HepG2 (cell line): ENCODE measurements at places on chromosomes 12 and 14. TPM values are rescaled to one million over a fixed set of nuclear protein-coding genes. Genes with fewer than 3 reads are reported as not detected.

- H3K4me1 ChIP-seq: peaks cover 65% of the 10 kb centered on the region
- H3K27ac ChIP-seq: peak overlapping the region; percentile 84
- no peaks in the 10 kb centered on the region for H3K27me3 ChIP-seq
- DNase-seq: peak; percentile 18
Measured at GRCh38 chr12:95859344-95859816, 628 bp downstream of the SNRPF start.

- no peaks in the 10 kb centered on the region for H3K27me3 ChIP-seq
- DNase-seq: no peak
- no peak overlapping the region for H3K4me3 ChIP-seq
- no peaks in the 10 kb centered on the region for H3K36me3 ChIP-seq
- H3K4me1 ChIP-seq: peaks cover 53% of the 10 kb centered on the region
- no peak overlapping the region for H3K27ac ChIP-seq
Measured at GRCh38 chr14:31251028-31251958, 43.7 kb upstream of the HECTD1 start.

- DNase-seq: no peak
- H3K4me1 ChIP-seq: peaks cover 15% of the 10 kb centered on the region
- no peak overlapping the region for H3K27ac ChIP-seq
- no peak overlapping the region for H3K4me3 ChIP-seq
- peaks cover 2% of the 10 kb centered on the region; the same call in 1 of the 2 replicates for H3K27me3 ChIP-seq
- no peaks in the 10 kb centered on the region for H3K36me3 ChIP-seq
Measured at GRCh38 chr14:92489394-92490238, 24.0 kb upstream of the RIN3 start.

DNA sequence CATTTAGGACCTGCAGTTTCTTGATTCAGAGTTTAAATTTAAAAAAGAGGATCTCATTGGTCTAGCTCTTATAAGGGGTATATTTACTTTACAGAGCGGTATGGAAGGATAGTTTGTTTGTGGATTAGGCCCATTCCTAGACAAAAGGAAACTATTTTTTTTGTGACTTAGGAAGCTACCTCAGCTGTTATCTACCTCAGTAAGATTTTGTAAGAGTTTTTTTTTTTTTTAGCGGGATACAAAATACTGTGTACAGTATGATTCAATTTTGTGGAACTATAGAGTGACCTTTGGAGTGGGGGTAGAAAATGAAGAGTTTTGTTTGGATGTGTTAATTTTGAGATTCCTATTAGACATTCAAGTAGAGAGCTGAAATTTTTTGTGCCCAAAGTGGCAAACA lies 104.6 kb upstream of the ATF1 start:
- DNase-seq: peak; percentile 66
- H3K36me3 ChIP-seq: peaks cover 12% of the 10 kb centered on the region
- H3K27ac ChIP-seq: peak overlapping the region; percentile 61
- peaks cover 69% of the 10 kb centered on the region for H3K4me1 ChIP-seq
- H3K4me3 ChIP-seq: no peak overlapping the region
- H3K27me3 ChIP-seq: no peaks in the 10 kb centered on the region

GRCh38 chr12:9101018-9101687 lies 14.6 kb downstream of the A2M start:
- no peak overlapping the region for H3K27ac ChIP-seq
- no peak overlapping the region for H3K4me3 ChIP-seq
- DNase-seq: no peak

Gene PAPLN
- total RNA-seq: not detected in 2 replicates

Gene CLEC12A
- not detected in 2 replicates for total RNA-seq

DNA sequence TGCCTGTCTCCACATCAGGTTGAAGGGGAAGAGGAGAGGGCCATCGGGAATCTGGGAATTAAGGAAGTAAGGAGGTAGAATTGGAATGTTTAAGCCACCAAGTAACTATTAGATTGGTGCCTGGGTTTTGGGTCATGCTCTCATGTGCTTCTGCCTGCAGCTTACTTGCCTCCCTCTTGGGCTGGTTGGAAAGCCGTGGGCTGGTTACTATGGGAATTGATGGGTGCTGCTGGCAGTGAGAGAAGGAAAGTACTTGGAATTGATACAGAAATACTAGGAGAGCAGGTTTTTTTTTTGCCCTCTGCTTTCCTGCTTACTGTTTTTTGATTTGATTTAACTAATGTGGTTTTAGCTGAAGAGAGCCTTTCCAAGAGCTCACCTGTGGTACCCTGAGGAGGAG lies 493.5 kb upstream of the RGS6 start:
- no peaks in the 10 kb centered on the region for H3K4me1 ChIP-seq
- H3K27ac ChIP-seq: no peak overlapping the region
- H3K36me3 ChIP-seq: no peaks in the 10 kb centered on the region

- no peak overlapping the region for H3K4me3 ChIP-seq
- no peak overlapping the region for H3K27ac ChIP-seq
- no peak for DNase-seq
- no peaks in the 10 kb centered on the region for H3K27me3 ChIP-seq
Measured at GRCh38 chr14:60636879-60637478, 12.3 kb downstream of the SIX1 start.

DNA sequence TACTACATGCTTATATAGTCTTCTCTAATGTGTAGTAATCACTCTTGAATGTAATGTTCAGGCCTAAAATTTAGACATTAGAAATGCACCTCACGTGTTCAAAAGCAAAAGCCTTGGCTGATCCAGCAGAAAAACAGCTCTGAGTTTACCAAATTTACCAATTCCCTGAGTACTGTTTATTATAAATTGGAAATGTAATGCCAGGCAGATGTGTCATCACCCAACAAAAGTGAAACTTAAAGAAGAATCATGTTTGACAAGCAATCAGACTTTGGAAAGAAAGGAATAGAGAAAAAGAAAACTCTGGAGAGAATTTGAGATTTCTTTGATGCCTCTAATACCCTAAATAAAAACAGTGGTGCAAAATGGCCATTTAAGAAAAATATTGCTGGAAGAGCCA lies 26.5 kb upstream of the STRAP start:
- H3K27me3 ChIP-seq: no peaks in the 10 kb centered on the region
- peaks cover 12% of the 10 kb centered on the region for H3K4me1 ChIP-seq
- H3K27ac ChIP-seq: no peak overlapping the region

DNA sequence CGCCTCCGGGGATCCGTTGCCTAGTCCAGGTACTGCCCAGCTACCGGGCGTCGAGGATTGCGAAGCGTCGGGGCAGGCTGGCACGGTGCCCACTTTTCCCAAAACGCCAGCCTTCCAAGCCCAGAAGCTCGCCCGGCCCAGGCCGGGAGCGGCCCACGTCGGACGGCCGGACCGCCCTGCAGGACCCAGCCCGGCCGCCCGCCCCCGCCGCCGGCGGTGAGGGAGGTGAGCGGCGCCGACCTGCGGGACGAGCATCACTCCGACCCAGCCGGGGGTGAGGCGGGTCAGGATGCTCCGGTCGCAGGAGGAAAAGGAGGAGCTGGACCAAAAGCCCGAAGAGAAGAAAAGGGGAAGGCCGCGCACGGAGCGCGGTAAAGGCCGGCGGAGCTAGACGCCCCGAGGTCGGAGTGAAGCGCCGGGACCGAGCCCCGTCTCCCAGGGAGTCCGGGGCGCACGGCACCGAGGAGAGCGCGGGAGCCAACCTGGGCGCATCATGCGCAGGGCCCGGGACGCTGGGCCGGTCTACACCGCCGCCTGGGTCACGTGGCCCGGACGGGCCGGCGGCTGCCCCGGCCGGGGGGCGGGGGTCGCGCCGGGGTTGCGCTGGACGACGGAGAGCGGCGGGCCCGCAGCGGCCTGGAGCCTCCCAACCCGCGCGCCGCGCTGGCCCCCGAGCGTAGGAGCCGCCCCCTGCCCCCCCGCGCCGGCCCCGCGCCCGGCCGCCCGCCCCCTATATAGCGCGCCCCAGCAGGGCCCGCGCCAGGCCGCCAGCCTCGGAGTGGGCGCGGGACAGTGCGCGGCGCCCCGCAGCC lies at the start of gene AQP5:
Gene AQP5, plus strand, starts transcription at position 762 of the 812 bp plus-strand sequence. CDS start 146 bp downstream, outside the sequence.
- no peak for DNase-seq
- no peak within 1 kb of the TSS for H3K4me3 ChIP-seq
- H3K36me3 ChIP-seq: no peaks in the 10 kb centered on the region
- H3K27me3 ChIP-seq: peaks cover 56% of the 10 kb centered on the region
- peaks cover 41% of the 10 kb centered on the region for H3K4me1 ChIP-seq

DNA sequence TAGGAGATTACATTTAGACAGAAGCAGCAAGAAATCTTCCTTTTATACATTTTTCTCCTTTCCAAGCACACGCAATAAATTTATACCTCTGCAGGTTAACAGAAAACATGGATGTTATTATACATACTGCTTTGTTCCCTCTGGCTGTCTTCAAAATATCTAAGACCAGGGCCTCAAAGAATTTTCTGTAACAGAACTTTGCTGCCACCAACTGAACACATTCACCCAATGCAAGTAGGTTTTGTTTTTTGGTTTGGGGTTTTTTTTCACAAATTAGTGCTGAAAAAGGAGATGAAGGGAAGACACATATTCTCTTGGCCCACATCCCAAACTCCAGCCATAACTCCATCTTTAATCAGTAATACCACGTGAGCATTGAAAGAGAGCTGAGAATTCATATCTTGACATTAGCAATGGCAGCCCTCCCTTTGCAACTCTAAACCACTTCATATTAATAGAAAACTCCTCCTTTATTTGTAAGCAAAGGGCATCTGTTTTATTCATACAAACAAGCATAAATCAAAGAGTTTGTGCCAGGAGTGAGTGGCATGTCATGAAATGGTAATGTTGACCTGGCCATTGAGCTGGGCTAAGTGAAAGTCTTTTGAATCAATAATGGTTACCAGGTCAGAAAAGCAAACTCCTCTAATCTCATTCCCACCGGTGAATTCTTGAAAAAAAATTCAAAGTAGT lies 150.8 kb upstream of the FSCB start:
- no peak overlapping the region for H3K27ac ChIP-seq
- DNase-seq: peak; percentile 4
- no peaks in the 10 kb centered on the region for H3K4me1 ChIP-seq
- H3K36me3 ChIP-seq: no peaks in the 10 kb centered on the region
- no peak overlapping the region for H3K4me3 ChIP-seq

DNA sequence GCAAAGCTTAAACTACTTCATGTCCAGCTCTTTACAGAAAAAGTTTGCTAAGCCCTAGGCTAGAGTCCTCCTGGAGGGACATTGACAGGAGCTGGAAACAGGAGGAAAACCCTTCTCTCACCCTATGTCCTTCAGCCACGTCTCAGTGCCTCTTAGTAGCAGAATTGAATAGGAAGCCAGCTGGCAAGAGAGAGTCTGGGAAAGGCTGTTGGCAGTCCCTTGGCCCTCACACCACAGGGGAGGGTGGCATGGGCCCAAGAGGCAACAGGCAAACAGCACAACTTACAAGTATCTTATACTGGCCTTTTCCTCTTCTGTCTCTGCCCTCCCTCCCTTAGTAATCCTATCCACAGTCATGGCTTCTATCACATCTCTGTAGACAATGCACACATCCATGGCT lies 27.7 kb upstream of the DHRS2 start:
- peaks cover 88% of the 10 kb centered on the region for H3K4me1 ChIP-seq
- H3K4me3 ChIP-seq: no peak overlapping the region
- no peak for DNase-seq
- peak overlapping the region; percentile 89 for H3K27ac ChIP-seq
- H3K27me3 ChIP-seq: no peaks in the 10 kb centered on the region

Gene HOXC12
- total RNA-seq: not detected in 2 replicates

DNA sequence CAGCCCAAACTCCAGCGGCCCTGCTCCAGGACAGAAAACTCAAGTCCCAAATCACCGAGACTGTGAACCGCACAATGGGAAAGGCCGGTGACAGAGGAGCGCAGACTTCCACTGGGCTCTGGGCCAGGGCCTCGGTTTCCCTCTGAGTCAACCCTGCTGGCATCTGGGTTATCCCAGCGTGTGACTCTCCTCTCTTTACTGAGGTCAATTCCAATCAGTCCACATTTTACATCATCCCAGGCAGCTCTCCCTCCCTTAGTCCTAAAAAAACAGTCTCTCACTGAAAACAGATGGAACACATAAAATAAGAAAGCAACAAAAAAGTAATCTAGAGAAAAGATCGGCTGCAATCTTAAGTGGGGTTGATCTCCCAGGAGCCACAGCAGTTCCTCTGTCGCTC lies 36.9 kb downstream of the ITPK1 start:
- H3K27me3 ChIP-seq: no peaks in the 10 kb centered on the region
- H3K4me3 ChIP-seq: no peak overlapping the region
- no peak for DNase-seq
- H3K27ac ChIP-seq: no peak overlapping the region
- H3K36me3 ChIP-seq: no peaks in the 10 kb centered on the region

DNA sequence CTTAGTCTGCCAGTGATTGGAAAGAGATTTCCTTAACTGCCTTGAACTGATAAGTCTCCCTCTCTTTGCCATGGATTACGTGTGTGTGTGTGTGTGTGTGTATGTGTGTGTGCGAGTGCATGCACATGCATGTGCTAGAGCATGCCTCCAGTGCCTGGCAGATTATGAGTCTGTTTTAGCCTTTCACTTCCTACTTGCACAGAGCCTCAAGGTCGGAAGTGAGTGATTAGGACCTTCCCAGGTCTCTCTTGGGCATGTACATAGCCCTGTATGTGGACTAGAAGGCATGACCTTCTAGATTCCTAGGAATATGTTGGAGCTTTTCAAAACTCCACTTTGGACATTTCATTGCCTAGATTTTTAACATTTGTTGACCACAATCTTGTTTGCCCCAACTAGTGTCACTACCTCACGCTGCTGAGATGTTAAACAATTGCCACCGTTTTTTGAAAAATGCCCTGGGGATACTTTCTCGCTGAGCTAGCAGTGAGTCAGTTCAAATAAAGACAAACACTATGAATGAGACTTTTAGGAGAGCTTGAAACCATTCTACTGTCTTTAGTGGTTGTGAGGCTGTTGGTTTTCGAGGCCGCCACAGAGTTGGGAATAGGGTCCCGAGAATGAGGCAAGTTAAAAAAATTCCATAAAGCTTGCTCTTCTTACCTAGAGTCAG lies 28.2 kb downstream of the KIAA0586 start:
- no peaks in the 10 kb centered on the region for H3K27me3 ChIP-seq
- no peak overlapping the region for H3K27ac ChIP-seq
- no peak for DNase-seq
- peaks cover 3% of the 10 kb centered on the region; the same call in 1 of the 2 replicates for H3K36me3 ChIP-seq
- H3K4me1 ChIP-seq: no peaks in the 10 kb centered on the region

GRCh38 chr12:89750389-89751351 lies 42.0 kb upstream of the ATP2B1 start:
- H3K36me3 ChIP-seq: no peaks in the 10 kb centered on the region
- no peaks in the 10 kb centered on the region for H3K27me3 ChIP-seq
- no peak overlapping the region for H3K27ac ChIP-seq
- H3K4me1 ChIP-seq: no peaks in the 10 kb centered on the region
- H3K4me3 ChIP-seq: no peak overlapping the region
- no peak for DNase-seq

GRCh38 chr12:93447555-93448290 lies 6.0 kb upstream of the UBE2N start:
- H3K27ac ChIP-seq: peak overlapping the region; percentile 28
- H3K4me3 ChIP-seq: no peak overlapping the region
- no peaks in the 10 kb centered on the region for H3K36me3 ChIP-seq
- DNase-seq: no peak
- peaks cover 73% of the 10 kb centered on the region for H3K4me1 ChIP-seq

- peaks cover 3% of the 10 kb centered on the region; the same call in 2 of the 3 replicates for H3K27me3 ChIP-seq
- H3K36me3 ChIP-seq: no peaks in the 10 kb centered on the region
- peak overlapping the region; percentile 91 for H3K4me3 ChIP-seq
- peaks cover 19% of the 10 kb centered on the region for H3K4me1 ChIP-seq
Measured at GRCh38 chr12:82687021-82688011, 610 bp downstream of the TMTC2 start.
